Effector CD8-positive, alpha-beta T cell (primary cell): ENCODE measurements at places on chromosomes 5 and 9.

- no peak for DNase-seq
Measured at GRCh38 chr5:50749873-50750272, 83.4 kb downstream of the PARP8 start.

DNA sequence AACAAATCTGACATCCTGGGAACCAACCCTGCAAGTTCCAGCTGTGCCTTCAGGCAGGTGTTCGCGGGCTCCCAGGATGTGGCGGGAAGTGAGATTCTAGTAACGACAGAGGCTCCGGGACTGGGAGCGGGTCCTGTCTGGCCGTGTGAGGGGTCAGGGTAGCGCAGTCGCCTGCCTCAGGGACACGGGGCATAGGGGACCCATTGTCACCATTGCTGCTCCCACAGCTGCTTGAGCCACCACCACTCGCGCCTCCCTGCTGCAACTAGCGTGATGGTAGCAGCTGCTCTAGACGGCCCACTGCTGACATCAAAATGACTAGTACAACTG is 468.5 kb downstream of the CDH9 start:
- no peak for DNase-seq

GRCh38 chr5:83837265-83837907 is 116.7 kb upstream of the HAPLN1 start:
- DNase-seq = no peak

- no peak for DNase-seq
Measured at GRCh38 chr5:127400946-127401670, 110.5 kb downstream of the MEGF10 start.

- DNase-seq = no peak
Measured at GRCh38 chr9:26856413-26857032, 36.1 kb downstream of the CAAP1 start.

DNA sequence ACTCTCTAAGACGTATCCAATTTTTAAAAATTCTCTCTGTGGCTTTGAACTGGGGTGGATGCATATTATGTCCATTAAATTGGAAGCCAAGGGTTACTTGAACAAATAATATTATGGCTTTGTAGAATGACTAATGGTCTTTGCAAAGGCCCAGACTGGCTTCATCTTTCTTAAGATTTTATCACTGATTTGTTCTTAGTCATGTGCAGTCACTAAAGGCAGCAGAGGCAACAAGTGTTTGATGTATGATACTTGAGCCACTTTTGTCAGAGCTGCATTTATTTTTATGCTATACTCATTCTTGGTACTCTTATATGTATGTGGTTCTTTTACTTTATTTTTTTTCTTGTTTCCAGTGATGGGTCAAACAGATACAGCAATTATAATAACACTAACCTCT is 152.2 kb downstream of the NR2F1-AS1 start:
- no peak for DNase-seq
